ENCODE measurements at places on chromosomes 1 and 21.
A peak's percentile ranks its signal among the peaks of the same experiment; 100 is the strongest.

- DNase-seq = no peak
These were observed 8.5 kb downstream of the ECHDC2 start for GRCh38 chr1:52913014-52913413.

DNA sequence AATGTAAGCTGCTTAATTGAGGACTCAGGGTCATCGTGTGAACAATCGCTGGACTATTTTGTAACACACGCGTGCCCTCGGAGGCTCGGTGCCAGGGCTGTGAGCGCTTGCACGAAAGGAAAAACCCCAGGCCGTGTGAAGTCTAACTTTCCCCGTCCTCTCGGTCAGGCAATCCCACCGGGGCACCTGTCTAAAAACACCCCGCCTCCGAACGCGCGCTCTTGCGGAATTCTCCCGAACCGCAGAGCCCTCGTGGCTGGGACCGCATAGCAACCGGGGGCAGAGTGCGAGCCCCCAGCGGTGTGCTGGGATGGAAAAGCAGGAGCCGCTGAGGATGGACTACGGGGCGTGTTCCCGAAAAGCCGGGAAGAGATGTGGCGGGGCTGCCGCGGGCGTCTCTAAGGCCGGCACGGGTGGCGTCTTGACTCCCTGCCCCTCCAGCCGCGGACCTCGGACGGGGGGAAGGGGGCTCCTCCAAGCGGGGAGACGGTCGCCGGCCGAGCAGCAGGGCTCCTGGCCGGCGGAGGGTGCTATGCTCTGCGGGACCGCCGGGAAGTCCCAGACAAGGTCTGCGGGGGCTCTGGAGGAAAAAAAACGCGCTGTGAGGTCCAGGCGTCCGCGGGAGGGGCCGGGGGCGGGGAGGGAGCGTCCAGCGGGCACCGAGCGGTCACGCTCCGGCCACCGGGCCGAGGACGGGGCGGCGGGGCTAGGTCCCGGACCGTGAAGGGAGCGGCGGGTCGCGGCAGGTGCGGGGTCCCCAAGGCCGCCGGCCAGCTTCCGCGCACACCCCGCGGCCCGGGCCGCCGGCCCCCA, 936 bp downstream of the ZBTB21 start:
- DNase-seq = peak; percentile 28

GRCh38 chr1:38123356-38124135, 77.0 kb upstream of the POU3F1 start:
- DNase-seq = peak; percentile 89

DNA sequence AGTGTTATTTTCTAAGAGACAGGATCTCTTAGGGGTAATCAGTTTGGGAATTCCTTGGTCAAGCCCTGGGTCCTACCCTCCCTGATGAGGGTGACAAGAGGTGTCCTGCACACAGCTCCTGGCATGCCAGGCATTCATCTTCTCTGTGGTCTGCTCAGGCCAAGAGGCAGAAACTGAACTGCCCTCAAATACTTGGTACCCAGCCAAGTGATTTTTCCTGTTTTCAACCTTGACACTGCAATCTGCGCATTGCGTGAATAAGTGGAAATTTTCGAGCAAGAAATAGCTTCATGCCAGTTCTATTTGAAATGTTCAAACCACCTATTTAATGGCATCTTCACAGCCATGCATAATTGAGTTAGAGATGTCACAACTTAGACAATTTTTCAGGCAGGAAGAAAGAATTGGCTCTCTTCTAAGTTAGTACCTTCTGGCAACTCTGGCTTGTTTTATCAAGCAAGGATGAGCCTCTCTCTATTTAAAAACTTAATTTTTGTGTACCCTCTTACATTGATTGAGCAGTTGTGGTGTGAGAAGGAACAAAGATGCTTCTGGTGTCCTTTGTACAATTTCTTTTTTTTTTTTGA, 27.0 kb downstream of the DNM3 start:
- DNase-seq = no peak

GRCh38 chr1:65431111-65431705, 10.7 kb downstream of the LEPR start:
- peak; percentile 42 for DNase-seq

DNA sequence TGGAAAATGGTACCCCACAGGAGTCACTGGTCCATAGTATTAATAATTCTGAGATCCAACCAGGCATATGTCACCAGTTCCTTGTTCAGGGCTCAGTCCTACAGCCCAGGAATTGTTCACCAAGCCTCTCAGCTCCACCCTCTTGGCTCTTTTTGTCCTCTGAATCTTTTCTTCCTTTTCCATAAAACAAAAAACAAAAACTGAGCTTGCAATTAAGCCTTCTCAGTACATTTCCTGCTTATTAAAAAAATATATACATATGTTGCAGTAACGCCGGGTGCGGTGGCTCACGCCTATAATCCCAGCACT, 23.4 kb upstream of the KIF1B start:
- no peak for DNase-seq

DNA sequence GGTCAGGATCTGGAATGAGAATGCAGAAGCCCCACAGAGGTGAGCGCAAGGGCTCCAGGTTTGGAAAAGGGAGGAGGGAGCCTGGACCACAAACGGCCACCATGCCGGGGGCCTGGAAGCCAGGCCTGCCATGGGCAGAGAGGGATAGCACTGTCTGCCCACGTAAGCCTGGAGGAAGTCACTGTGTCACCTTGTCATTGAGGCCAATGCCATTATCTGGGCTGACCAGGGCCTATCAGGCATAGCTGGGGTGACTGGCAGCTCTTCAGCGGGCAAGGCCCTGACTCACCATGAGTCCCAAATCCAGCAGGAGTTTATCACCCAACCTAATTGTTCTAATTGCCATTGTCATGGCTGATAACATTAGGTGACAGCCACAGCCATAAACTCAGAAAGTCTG, 84.6 kb downstream of the MATN1 start:
- DNase-seq = no peak

GRCh38 chr1:224615861-224616755, at the start of gene CNIH3:
CNIH3 (plus strand) TSS chr1:224616317; CDS start chr1:224617175, 858 bp downstream.
- DNase-seq = peak; percentile 53

GRCh38 chr1:78049396-78049795, 3.6 kb downstream of the GIPC2 start:
- DNase-seq = no peak

- no peak for DNase-seq
These were observed 29.1 kb upstream of the SOAT1 start for GRCh38 chr1:179264507-179264906.

- peak; percentile 48 for DNase-seq
These were observed 233.6 kb upstream of the FMN2 start for GRCh38 chr1:239858057-239858456.

DNA sequence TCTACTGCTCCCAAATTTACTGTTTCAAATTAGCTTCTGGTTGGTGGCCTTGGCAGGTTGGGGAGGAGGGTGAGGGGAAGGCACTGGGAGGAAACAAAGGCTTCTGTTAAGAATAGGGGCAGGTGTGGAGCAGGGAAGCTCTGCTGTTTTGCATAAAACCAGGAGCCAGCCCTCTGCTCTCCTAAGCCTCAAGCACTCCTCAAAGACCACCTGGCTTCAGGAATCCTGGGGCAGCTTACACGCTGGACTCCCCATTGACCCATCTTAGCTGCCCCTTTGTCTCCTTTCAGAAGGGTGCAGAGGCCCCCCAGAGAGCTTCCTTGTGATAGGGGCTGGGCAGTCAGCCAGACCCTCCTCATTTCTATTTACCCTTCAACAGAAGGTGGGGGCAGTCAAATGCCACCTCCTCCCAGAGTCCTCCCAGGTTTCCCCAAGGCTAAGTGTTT, 11.5 kb upstream of the DHRS3 start:
- no peak for DNase-seq

DNA sequence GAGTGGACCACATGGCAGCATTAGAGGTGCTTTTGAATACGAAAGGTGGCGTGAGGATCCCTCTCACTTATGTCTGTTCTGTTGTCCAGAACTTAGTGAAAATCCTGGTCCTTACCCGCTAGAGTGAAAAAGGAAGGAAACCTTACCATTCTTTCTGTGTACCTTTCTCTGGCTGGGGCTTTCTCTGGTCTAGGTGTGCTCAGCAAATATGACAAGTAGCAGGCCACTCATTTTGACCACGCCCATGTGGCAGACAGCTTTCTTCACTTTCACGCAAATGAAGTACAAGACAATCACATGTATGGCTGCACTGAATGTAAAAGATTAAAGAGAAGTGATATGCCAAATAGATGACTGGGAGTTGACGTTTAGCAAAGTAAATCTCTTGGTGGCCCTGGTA, 131.9 kb downstream of the FGGY start:
- DNase-seq = no peak

- DNase-seq = no peak
These were observed 568.8 kb downstream of the AJAP1 start for GRCh38 chr1:5223206-5223605.

DNA sequence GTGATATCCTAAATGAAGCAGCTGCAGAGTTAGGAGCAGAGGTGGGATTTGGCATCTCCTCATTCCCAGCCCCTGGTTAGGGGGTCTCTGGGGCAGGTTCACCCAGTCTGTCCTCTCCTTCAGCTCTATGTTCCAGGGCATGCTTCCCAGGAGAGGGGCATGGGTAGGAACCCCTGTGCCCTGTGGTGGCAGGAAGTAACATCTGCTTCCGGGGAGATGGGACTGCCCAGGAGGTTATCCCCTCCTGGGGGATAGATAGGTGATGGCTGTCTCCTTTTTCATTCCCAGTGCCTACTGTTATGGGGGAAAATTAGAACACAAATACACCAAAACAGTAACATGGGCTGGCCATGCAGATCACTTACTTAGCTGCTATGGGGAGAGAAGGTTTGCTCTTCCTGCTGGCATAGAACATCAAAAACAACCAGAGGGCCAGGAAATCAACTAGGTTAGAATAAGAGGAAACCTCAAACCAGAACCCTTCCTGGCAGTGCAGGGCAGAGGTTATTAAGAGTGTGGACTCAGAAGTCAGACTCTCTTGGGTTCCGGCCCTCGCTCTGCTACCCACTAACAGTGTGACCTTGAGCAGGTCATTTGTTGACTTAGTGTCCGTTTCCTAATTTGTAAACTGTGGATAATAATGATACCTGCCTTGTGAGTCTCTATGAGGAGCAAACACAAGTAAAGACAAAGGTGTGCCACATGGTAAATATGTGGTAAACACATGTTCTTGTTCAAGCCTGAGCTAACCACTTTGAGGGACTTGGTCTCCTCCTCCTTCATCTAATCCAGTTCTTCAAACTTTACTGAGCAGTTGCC, 157.8 kb upstream of the JUN start:
- DNase-seq = no peak

- DNase-seq = peak; percentile 79
These were observed 897 bp downstream of the EPHX4 start for GRCh38 chr1:92030656-92031107.

DNA sequence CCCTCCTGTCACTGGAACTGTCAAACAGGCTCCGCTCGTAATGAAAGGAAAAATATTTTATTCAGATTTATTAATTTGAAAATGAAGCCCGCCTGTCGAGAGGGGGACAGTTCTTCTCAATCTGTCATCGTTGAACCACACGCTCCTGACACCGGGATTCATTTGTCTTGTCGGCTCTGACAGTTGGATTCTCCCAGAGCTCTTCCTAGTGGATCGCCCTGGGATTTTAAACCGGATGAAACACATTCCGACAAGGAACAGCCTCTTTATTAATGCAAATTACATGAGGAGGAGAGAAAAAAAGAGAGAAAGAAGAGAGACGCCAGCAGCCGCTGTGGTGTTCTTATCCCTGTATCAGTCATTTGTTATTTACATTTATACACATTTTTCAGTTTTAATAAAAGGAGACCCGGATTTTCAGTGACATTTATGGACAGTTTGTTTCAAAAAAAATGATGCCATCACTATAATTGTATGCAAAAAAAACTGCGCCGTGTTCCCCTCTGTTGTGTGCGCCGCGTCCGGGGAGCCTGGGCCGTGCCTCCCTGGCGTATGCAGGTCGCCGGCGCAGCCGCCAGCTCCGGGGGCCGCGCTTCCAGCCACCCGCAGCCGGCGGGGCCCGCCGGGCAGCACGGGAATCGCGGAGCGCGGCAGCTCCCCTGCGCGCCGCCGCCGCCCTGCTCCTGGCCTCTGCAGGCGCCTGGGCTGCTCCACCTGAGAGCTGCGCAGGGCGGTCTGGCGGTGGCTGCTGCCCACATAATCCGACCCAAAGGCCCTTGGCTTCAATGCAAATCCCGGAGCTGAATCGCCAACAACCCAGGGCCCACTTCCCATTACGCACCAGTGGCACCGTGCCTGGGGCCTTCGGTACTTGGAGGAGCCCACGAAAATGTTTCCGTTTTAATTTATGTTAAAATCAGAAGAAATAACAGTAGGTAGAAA, 237.9 kb upstream of the PBX1 start:
- peak; percentile 15 for DNase-seq

All from epithelial cell of esophagus (primary cell).